ENCODE measurements at places on chromosomes 4 and X. TPM values are rescaled to one million over a fixed set of nuclear protein-coding genes. Genes with fewer than 3 reads are reported as not detected.

FREM3 gene
- not detected for total RNA-seq

- DNase-seq: no peak
These were observed 39.3 kb upstream of the FHDC1 start for GRCh38 chr4:152896811-152897210.

GRCh38 chr4:111113591-111113990, 490.7 kb upstream of the PITX2 start:
- DNase-seq: no peak

DNA sequence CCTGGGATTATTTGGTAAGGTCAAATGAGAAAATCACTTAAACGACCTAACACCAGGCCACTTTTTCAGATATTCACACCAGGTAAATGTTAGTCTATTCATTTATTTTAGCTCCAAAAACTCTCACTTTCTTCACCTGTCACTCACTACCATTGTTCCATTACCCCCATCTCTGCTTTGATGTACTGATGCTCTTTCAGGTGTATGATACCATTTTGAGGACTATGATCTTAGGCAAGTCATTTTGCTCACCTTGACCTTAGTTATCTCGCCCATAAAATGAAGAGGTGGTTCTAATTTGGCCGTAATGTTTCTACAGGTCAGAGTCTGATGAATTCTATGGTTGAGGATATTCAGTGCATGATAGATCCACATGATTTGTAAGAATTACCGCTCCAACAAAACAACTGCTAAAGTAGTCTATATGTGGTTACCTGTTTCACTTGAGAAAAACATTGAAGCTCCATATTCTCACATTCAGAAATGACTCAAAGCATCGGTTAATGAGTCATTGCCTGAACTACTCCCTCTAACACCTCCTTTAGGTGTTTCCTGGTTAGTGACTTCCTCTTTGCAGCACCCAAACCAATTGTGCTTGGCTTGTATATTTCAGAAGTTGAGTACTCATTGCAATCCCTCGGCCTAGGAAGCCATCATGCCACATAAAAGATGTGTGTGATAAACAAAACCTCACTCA, 4.5 kb downstream of the DTHD1 start:
- no peak for DNase-seq

- DNase-seq: no peak
These were observed 43.7 kb downstream of the UGT8 start for GRCh38 chr4:114642173-114642780.

GRCh38 chr4:38223306-38223705, 263.1 kb downstream of the PTTG2 start:
- DNase-seq: no peak

NLGN4X gene
- 44.3 TPM for total RNA-seq

DNA sequence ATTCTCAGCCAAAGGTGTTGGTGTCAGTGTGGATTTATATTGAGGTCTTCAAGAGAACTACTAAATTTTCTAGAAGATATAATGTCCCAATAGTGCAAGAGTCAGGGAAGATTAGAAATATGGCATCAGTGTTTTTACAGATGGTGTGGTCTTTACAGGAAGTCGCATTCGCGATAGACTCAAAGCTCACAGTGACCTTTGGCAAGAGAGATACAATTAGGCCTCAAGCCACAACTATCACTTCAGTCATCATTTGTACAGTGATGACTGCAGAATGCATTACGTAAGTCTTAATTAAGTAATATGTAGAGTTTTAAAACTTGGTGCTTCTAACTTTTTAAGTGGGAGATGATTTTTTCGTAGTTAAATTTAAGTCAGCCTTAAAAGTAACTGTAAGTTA, 237.2 kb upstream of the FSTL5 start:
- no peak for DNase-seq

PITX2 gene
- 0.90 TPM for total RNA-seq

CT45A2 gene
- not detected for total RNA-seq

DNA sequence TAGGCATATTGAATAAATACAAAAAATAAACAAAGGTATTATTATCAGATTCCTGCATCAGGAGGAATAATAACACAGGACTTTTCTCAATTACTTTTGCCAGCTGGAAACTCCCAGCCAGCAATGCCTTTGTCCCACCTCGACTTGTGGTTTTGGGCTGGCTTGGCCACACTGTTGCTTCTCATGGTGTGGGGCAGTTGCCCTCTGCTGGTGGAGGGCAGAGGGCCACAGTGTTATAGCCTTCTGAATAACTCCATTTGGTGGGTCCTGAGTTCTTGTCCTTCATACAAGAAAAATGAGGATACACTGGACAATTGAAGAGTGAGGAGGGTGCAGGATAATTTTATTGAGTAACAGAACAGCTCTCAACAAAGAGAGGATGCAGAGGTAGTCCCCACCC, 1206.0 kb upstream of the ADGRL3 start:
- DNase-seq: no peak

DNA sequence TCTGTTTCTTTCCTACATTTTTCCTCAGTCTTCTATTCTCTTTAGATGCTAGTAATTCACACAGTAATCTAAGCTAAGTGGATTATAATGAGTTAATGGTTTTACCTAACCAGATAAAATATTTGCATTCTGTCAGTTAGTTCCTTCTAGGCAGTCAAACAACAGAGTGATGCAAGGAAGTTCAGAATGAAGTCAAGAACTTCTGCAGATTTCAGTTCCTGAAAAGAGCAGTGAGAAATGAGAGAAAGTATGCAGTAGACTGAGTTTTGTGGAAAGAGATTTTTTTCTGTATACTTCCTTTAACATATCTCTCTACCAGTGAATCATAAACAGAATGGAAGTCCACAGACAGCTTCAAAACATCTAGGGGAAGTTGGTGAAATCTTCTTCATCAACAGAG, 774.0 kb upstream of the POU3F4 start:
- no peak for DNase-seq

NPY1R gene
- 59.8 TPM for total RNA-seq

DNA sequence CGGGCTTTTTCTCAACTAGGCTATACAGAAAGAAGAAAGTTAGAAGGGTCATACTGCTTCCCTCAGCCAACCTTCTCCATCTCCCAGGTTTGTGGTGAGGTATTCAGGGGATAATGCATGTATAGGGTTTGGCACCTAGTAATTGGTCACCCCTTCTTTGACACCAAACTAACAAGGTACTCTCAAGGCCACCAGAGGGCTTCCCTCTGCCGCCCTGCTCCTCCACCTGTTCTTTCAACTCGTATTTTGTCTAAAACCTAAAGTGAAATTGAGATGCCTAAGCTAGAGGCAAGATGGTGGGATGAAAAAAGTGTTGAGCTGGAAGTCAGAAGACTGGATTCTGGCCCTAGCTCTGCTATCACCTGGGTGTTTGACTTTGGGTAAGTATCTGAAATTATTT, 22.0 kb downstream of the CT47C1 start:
- DNase-seq: no peak

BRS3 gene
- total RNA-seq: not detected

Data from A673 (cell line).